ENCODE measurements at places on chromosomes 1 and 21. TPM values are rescaled to one million over a fixed set of nuclear protein-coding genes. Genes with fewer than 3 reads are reported as not detected.

- peak; percentile 71 for DNase-seq
These were observed 41.8 kb upstream of the PWP2 start for GRCh38 chr21:44065428-44065827.

GRCh38 chr1:152505083-152505482 lies 5.5 kb upstream of the LCE5A start:
- no peak for DNase-seq

- no peak for DNase-seq
These were observed 35.4 kb downstream of the PLPP3 start for GRCh38 chr1:56543783-56544612.

GRCh38 chr21:31348188-31348587 lies 4.1 kb upstream of the TIAM1 start:
- no peak for DNase-seq

- no peak for DNase-seq
These were observed 20.6 kb downstream of the CSF1 start for GRCh38 chr1:109931189-109931731.

GRCh38 chr1:186536273-186536890 lies 75.5 kb upstream of the PDC start:
- DNase-seq, result no peak

- DNase-seq, result no peak
These were observed 4.0 kb upstream of the IFI16 start for GRCh38 chr1:159005676-159006075.

- DNase-seq, result no peak
These were observed 33.5 kb downstream of the ZMYM1 start for GRCh38 chr1:35112668-35113067.

GRCh38 chr1:204558467-204558866 lies 42.3 kb downstream of the MDM4 start:
- DNase-seq, result no peak

- DNase-seq, result no peak
These were observed 67.6 kb downstream of the TENT5C start for GRCh38 chr1:117673405-117673804.

- DNase-seq, result no peak
These were observed 29.4 kb upstream of the IFNLR1 start for GRCh38 chr1:24216276-24217074.

- no peak for DNase-seq
These were observed 24.8 kb downstream of the RNF19B start for GRCh38 chr1:32939655-32940371.

DNA sequence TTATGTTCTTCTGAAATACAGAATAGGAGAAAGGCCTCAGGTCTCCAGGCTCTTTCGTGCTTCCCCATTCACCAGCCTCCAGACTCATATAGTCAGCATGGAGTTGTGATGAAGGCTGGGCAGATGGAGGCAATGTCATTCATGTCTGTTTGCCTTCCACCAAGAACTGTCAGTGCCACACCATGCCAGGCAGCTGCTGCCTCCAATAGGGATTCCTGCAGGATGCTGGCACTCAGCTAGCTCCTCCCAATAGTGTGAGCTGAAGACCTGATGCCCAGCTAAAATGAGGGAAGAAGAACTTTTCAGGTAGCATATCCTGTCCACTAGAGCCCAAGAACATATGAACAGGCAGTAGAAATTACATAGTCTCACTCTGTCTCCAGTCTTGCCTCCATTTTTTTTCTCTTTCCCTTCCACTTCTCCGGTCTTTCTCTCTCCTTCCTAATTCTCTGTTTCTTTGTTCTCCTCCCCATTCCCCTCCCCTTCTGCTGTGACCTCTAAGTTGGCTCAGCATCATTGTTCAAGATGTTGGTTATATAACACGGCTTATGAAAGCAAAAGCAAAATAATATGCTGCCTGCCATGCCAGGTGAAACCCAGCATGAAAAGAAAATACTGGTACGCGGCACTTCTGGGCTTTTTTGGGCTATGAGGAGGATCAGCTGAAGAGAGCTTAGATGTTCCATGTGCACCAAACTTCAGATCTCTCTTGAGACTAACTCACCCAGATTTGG lies 17.3 kb downstream of the GLUL start:
- no peak for DNase-seq

- no peak for DNase-seq
These were observed 382.9 kb downstream of the NTNG1 start for GRCh38 chr1:107523736-107524135.

DNA sequence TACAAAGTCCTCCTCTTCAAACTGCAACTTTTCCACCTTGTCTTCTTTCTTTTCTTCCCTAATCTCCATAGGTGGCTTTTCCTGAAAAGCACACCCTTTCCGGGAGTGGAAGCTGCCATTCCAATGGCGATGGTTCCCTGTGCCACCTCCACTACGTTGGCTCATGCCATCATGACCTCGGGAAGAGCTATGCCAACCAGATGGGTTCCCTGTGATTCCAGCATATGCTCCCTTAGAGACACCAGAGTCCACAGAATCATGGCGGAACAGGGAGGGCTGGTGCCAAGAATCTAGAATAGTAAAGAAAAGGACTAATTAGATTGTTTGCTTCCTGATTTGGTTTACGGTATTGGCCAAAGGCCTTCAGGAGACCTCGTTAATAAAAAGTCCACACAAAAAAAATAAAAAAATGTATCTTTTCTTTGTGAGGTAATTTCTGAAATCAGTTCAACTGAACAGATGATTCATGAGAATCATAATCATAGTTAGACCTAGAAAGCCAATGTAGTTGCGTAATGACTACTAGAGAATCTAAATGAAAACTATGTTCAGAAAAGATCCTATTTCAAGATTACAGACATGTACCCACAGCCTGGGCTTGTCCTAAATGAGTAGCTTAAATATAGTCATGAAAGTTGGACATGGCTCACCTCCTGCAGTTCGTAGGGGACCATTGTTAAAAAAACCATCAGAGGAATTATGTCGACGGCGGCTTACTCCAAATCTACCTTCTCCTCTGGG lies 30.9 kb upstream of the CCDC17 start:
- no peak for DNase-seq

DNA sequence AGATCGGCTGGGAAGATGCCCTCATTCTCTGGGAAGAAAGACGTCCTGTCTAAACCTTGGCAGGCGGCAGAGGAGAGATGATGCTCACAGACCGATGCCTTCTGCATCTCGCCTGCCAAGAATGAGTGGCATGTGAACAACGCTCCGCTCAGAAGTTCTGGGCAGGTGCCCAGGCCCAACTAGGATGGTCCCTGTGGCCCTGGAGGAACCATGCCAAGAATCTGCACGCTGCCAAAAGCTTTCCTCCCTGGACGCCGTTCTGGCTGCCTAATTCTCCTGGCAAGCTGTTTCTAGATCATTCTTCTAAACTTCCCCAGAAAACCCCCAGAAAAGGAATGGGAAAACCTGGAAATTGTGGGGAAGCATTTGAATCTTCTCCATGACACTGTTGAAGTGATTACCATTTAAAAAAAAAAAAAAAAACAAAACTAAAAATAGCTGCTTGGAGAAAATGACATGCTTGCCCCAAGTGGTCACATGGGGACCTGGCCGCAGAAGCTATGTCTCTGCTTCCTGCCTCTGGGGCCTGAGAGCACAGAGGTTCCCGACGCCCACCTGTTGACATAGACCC lies 440.9 kb downstream of the PRDM2 start:
- DNase-seq, result no peak

The CFAP141 gene
- total RNA-seq, result not detected

The GJA5 gene
- not detected for total RNA-seq

The PLPPR4 gene
- total RNA-seq, result not detected

The RBP7 gene
- not detected for total RNA-seq

The SCCPDH gene
- 27.0 TPM for total RNA-seq

The ELAPOR1 gene
- total RNA-seq, result 3.1 TPM

The VCAM1 gene
- total RNA-seq, result 0.24 TPM

The ADPRS gene
- total RNA-seq, result 47.4 TPM

The HTR6 gene
- 0.43 TPM for total RNA-seq

The RABGGTB gene
- 292 TPM for total RNA-seq

The PGLYRP3 gene
- not detected for total RNA-seq
